ENCODE measurements at places on chromosomes 2 and 18.

GRCh38 chr2:44825702-44826101 is 115.8 kb upstream of the SIX3 start:
- DNase-seq: no peak

DNA sequence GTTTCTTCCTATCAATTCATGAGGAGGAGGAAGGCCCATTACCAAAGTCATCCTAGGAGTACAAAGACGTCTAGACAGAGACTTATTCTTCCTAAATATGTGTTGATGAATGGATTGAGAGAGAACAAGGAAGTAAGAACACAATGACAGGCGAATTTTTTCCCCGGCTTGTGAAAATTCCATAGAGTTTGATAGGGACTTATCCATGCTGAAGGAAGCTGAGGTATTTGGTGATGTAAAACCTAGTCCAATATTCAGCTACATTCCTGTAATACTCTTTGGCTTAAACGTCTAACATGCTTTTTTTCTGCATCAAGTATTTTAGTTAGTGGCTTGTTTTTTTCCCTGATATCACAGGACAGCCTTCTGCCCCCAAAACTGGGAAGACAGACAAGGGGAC is 121.9 kb upstream of the MYT1L start:
- DNase-seq: no peak

- DNase-seq: no peak
Measured at GRCh38 chr2:130353291-130354138, 2.3 kb upstream of the PTPN18 start.

- peak; percentile 26 for DNase-seq
Measured at GRCh38 chr2:109727929-109728447, 66.1 kb upstream of the RGPD5 start.

- DNase-seq: no peak
Measured at GRCh38 chr2:8334866-8335325, 347.0 kb upstream of the ID2 start.

GRCh38 chr2:19649785-19650380 is 251.9 kb downstream of the TTC32 start:
- no peak for DNase-seq

DNA sequence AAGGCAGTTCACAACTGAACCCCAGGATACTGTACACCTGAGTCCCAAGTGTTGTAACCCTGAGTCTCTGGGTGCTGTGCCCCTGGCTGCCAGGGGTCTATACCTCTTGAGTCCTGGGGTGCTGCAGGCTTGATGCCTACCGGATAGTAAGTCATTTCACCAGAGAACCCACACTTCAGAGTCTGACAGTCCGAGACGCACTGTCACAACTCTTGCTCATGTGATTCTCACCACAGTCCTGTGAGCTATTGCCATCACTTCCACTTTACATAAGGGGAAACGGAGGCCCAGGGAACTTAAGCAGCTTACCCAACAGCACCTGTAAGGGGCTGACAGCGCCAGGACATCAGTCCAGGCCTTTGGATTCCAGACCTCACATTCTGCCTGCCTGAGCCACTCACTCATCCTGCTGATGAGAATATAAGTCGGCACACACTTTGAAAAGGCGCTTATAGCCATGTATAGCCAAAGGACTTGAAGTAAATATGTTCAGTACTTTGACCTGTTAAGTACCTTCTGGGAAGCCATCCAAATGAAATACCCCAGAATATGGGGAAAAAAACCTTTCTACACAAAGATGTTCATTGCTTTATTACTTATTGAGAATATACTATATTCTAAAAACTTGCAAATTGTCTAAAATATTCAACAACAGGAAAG is 180.7 kb upstream of the ID2 start:
- DNase-seq: no peak

DNA sequence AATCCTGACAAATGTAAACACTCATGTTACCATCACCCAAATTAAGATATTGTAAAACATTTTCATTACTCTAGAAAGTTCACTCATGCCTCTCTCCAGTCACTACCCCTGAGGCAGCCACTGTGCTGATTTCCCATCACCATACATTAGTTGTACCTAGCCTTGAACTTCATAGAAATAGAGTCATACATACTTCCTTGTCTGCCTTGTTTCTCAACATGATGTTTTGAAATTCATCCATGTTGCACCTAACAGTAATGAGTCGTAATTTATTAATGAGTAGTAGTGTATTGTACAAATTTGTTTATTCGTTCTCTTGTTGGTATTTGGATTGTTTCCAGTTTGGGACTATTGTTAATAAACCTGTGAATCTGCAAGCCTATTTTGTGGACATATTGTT is 49.0 kb upstream of the TWSG1 start:
- no peak for DNase-seq

- DNase-seq: no peak
Measured at GRCh38 chr2:222611684-222612083, 44.2 kb downstream of the FARSB start.

GRCh38 chr2:3780477-3781402 is 77.4 kb downstream of the DCDC2C start:
- DNase-seq: peak; percentile 63

DNA sequence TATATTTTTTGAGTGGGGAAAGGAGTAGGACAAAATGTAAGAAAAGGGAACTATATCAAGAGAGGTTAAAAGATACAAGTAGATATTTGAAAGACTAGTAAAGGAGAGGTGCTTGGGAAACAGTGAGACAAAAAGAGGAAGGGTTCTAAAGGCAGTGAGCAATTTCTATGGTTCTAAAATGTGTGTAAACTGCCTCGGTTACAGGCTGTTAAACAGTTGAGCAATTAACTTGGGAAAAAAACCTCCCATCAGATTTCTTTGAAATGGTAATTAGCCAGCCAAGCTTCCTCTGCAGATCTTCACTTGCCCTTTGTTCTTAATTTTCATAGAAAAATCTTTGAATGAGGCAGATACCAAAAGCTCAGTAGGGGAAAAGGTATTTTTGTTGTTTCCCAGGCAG is 238.7 kb upstream of the KCNH7 start:
- no peak for DNase-seq
